Dermis microvascular lymphatic vessel endothelial cell (primary cell): ENCODE measurements at places on chromosomes 16 and 17.

- no peak for DNase-seq
These were observed 36.3 kb upstream of the CDH1 start for GRCh38 chr16:68700831-68701230.

- no peak for DNase-seq
These were observed 73.3 kb upstream of the MON1B start for GRCh38 chr16:77117707-77118106.

DNA sequence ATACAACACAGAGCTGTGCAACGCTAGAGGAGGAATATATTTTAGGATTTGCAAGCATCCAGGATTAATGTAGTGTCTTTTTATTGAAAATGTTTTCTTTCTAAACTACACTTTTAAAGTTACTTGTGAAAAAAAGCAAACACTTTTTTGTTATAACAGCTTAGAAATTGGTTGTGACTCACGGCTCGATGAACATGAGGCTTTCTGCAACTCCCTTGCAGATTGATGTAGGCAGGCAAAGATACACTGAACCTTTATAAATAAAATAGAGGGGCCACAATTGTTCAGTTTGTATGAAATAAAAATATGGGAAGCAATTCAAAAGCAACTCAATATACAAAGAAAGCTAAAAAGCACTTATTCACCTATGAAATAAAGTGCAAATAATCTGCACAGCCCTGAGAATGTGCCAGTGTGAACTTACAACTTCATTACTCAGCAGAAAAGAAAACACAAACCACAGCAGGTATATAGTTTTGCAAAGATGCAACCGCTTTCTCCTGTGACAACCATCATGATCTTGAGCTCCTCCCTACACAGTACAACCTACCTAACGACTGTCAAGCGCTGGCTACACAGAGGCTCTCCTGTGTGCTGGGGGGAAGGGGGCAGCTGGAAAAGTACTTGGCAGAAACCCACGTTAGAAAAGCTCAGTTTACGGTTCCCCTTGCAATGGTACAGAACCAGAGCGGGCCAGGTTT lies 948 bp downstream of the LUC7L start:
- peak; percentile 41 for DNase-seq

GRCh38 chr16:73339821-73340220 lies 291.9 kb upstream of the ZFHX3 start:
- no peak for DNase-seq

- DNase-seq = no peak
These were observed 17.8 kb downstream of the IRX3 start for GRCh38 chr16:54268766-54269165.

- no peak for DNase-seq
These were observed 42.9 kb downstream of the SYT17 start for GRCh38 chr16:19210968-19211367.

- no peak for DNase-seq
These were observed 211.7 kb upstream of the CHMP6 start for GRCh38 chr17:80779961-80780380.

GRCh38 chr17:63609816-63610573 lies 9.3 kb downstream of the TACO1 start:
- DNase-seq = no peak

DNA sequence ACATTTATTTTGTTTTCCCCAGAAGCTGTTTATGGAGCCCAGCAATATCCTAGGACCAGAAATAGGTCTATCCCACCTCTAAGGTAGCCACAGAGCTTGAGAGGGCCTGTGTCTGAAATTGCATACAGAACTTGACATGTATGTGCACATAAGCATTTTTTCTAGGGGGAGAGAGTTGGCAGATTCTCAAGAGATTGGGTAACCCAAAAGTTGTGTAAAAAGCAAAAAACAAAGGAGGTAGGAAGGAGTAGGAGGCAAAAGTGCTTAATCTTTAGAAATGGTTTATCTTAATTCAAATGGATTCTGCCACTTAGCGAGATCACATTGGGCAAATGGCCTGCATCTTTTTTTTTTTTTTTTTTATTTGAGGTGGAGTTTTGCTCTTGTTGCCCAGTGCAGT lies 3.5 kb downstream of the PLK1 start:
- no peak for DNase-seq

DNA sequence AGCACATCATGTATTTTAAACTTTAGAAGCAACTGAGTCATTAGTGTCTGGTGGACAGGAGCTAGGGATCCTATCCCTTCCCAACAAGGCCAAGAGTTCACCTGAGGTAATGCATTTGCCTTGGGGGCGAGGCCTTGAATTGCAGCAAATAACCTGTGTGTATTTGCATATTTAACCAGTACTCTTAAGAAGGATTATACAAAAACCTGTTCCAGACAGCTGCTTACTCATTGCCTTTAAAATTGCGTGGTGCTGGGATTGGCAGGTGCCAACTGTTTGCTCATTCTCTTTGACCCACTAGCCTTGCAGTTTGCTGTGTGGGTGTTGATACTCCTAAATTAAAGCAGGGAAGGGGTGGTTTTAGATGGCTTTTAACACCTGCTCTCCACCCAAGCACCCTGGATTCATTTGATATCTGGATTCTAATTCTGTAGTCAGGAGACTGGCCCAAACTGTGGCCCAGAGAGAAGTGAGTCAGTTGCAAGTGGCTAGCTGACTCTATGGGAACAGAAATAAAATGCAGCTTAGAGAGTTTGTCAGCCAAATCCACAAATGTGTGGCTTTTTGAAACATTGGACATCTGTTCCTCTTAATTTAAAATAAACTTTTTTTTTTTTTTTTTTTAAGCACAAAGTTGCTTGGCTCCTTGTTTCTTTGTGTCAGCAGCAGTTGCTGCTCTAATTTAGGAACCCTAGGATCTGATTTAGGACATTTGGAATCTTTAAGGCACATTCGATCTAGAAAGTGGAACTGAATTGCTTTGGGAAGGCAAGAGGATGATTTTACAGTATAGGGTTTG lies 46.9 kb downstream of the TUBD1 start:
- peak; percentile 31 for DNase-seq

DNA sequence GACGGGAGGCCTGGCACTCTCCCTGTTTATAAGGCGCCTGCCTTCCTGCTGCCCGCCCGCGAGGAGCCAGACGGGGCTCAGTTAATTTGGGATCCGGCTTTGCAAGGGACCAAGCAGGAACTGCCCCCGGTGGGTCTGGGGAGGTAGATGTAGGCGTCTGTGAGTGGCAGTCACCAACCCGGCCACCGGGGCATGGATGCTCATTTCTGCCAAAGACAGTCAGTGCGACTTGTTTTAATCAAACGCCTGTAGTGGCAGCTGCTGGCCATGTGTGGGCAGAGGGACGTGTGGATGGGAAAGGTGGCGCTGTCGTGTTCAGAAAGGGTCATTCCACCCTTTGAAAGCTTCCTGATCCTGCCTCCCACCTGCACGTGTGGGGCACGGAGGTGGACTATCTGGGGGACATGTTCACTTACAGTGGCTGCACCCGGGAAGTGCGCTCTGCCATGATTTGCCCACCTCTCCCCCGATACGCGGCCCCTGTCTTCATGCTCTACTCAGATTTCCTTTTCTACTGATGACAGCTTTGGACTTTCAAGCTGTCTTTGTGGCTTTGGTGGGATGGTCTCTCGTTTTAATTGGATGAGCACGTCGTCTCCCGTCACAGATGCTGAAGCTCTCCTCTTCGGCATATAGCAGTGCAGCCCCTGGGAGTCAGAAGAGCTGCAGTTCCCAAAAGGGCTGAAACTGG lies 60.3 kb upstream of the CIBAR2 start:
- DNase-seq = peak; percentile 78

- no peak for DNase-seq
These were observed 100.9 kb upstream of the GSE1 start for GRCh38 chr16:85511938-85512807.

DNA sequence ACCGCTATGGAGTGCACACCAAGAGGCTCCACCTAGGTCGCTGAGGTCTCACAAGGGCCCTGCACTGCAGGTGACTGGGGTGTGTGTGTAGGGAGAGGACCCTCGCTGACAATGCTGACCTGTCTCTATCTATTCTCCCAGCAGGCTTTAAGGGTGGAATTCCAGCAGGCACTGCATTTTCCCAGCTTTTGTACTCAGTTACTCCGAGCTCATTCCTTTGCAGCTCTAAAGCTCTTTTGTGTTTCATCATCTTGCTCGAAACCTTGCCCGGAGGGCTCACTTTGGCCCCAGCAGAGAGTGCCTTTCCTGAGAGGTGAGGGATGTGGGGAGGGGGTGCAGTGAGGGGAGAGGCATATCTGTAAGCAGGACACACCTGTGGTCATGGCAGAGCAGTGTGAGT lies 39.3 kb downstream of the SMPD3 start:
- DNase-seq = no peak

DNA sequence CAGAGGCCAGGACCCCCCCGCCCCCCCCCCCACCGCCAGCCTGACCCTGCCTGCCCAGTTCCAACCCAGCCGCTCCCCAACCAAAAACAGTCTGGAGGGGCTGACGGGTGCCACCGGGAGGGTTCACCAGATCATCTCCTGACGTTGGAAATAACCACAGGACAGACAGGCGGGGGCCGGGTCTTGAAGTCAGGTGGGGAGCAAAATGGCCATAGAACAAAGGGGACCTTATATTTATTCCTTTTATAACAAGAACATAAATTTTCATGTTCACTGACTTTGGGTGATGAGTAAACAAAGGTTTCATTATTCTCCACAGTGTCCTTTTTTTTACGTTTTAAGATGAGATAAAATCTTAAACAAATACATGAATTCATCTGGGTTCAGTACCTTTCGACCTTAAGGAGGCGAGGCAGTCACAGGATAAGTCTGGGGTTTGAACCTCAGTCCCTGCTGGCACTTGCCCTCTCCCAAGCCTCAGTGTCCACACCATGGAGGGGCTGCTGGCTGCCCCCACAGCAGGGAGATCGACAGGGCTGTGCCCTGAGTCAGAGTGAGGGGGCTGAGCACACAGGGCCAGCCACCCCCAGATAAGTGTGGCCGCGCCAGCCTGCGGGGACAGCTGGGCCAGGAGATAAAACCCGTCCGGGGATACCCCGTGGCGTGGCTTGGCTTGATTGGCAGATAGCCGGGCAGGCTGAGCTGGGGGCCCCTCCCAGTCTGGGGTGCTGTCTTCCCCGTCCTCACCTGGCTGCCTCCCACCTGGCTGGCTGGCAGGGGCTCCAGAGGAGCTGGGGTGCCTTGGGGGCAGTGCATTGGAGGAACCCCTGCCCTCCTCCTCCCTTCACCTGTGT lies 15.0 kb downstream of the SLC7A5 start:
- no peak for DNase-seq

DNA sequence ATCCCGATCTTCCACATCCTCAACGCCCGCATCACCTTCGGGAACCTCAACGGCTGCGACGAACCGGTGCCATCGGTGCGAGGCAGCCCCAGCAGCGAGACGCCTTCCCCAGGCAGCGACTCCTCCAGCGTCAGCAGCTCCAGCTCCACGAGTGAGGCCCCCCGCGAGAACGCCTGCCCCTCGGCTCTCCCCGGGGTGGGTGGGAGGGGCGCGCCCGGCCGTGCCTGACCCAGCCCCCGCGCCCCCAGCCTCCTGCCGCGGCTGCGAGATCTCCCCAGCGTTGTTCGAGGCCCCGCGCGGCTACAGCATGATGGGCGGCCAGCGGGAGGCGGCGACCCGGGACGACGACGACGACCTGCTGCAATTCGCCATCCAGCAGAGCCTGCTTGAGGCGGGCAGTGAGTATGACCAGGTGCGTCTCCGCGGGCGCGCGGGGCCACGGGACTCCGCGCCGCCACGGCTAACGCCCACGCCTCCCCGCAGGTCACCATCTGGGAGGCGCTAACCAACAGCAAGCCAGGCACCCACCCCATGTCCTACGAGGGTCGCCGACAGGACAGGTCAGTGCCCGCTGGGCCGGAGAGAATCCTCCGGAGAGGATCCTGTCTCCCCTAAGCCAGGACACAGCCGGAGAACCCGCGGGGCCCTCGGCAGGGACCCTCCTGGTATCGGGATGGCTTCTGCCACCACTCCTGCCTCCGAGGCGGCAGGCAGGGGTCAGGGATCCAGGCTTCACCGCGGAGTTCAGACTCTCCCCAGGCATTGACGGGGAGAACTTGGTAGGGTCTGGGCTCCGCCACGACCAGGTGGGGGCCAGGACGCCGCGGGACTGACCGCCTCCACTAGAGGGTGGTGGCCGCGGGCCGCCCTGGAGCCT lies 10.1 kb downstream of the CORO6 start:
- DNase-seq = no peak

- DNase-seq = no peak
These were observed 99.0 kb downstream of the CCDC182 start for GRCh38 chr17:57645950-57646665.

DNA sequence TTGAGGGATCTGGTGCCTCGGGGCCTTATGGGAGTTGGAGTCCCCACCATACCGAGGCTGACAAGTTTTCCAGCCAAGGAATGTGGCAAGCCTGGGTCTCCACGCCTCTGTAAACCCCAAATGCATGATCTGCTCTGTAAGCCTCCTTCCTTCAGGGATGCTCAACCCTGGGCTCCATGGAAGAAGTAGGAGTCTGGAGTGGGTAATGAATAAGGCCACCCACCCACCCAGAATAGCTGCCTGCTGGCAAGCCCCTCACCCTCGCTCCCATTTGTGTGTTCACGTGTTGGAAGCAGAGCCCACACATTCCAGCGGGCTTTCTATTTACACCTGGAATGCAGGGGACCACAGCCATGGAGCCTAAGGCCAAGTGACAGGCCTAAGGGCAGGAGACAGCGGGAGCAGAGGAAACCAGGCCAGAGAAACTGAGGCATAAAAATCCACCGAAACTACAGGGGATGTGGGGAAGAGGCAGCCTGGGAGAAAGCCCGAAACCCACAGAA lies 4.4 kb downstream of the DLG4 start:
- no peak for DNase-seq

- no peak for DNase-seq
These were observed 9.9 kb upstream of the NAGS start for GRCh38 chr17:43994272-43995149.

GRCh38 chr16:8797364-8798173 lies at the start of the genes PMM2 and TMEM186:
Gene PMM2 (plus strand): TSS chr16:8797839. CDS start chr16:8797883, 44 bp downstream.
Gene TMEM186 (minus strand): TSS chr16:8797639. CDS start chr16:8797614, 25 bp downstream.
- peak; percentile 98 for DNase-seq

DNA sequence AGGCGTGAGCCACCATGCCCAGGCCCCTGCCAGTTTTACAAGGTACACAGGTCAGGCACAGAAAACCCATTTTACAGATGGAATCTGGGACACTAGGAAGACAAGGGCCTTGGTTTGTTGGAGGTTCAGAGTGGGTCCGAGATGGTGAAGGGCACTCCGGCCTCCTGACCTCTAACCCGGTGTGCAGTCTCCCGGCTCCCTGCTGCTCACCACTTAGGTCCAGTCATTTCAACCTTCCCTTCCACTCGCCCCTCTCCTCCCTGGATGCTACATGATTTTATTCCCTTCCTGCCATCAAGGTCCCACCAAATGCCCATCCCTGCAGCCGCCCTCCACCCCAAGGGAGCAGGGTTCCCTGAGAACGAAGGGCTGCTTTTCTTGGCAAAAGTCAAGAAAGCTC lies 8.7 kb downstream of the ITGAX start:
- DNase-seq = no peak

DNA sequence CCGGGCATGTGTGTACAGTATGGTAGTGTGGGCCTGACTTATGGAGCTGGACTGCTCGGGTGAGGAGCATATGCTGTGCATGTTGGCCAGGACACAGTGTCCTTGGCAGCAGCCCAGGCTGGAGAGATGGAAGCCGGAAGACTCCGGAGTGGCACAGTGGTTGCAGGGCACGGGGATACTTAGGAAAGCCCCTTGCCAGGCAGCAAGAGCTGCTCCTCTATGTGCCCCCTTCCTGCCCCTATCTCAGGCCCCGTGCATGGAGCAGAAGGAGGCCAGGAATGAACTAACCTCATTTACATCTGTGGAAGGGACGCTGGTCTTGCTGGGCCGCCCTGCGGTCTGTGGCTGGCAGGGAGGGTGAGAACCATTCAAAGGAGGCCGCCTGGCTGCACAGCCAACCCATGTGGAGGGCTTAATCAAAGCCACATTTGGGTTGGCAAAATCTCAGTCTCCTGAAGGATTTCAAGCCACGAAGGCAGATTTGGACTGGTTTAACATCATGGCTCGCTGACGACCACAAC lies 32.2 kb upstream of the RCVRN start:
- DNase-seq = no peak
